ENCODE measurements at places on chromosomes 1 and 21.
A peak's percentile ranks its signal among the peaks of the same experiment; 100 is the strongest.

DNA sequence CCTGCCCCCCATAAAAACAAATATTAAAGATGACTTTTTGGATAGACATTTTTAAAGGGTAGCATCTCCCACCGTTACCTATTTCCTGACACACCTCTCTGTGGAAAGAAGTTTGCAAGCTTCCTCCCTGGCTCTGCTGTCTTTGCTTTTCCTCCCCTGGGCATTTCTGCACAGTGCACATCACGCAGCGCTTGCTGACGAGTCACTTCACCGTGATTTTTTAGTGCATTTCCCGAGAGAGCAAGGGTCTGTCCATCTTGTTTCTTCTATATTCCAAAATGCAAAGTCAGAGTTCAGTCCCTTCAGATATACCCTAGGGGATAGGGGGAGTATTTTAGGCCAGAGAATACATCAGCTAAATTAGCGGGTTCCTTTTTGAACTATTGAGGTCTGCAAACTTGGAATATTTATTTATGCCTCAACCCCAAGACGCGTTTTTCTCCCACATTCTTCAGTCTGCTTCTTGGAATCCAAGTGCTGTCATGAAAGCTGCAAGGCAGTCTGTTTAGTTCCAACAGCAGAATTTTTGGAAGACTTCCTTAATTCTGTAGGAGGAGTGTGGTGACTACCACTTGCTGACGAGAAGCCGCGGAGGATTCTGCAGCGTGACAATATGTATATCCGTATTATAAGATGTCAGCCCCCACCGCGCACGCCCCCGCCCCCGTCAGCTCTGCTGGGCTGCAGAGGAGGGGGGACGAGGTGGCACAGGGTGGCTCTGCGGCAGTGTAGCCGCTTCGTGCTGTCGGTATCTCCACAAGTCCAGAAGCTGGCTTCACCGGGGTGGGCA, 22.4 kb downstream of the SMYD2 start:
- no peaks in the 10 kb centered on the region for H3K27me3 ChIP-seq
- H3K36me3 ChIP-seq = no peaks in the 10 kb centered on the region
- H3K4me1 ChIP-seq = no peaks in the 10 kb centered on the region
- DNase-seq = no peak
- H3K4me3 ChIP-seq = no peak overlapping the region

GRCh38 chr1:230568008-230568407, 74.3 kb upstream of the COG2 start:
- no peak overlapping the region for H3K4me3 ChIP-seq
- no peaks in the 10 kb centered on the region for H3K36me3 ChIP-seq
- DNase-seq = no peak
- no peaks in the 10 kb centered on the region for H3K4me1 ChIP-seq

DNA sequence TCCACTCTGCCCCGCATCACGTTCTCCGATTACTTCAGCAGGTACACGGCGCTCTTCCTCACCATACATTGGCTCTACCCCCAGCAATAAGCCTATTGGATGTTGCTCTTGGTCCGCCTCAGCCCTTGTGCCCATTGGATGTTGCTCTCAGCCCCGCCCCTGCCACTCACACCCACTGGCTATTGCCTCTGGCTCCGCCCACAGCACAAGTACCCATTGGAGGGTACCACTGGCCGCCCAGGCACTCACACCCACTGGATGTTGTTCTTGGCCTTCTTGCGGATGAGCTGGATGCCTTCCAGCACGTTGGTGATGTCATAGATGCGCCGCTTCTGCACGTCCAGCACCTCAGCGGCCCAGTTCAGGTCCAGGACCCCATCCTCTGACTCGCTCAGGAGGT, 9.4 kb downstream of the E2F2 start:
- H3K36me3 ChIP-seq = no peaks in the 10 kb centered on the region
- no peak for DNase-seq

GRCh38 chr1:184075055-184076029, 23.8 kb downstream of the TSEN15 start:
- no peaks in the 10 kb centered on the region for H3K27me3 ChIP-seq
- H3K36me3 ChIP-seq = no peaks in the 10 kb centered on the region
- no peak overlapping the region for H3K27ac ChIP-seq
- H3K4me3 ChIP-seq = no peak overlapping the region
- DNase-seq = no peak

DNA sequence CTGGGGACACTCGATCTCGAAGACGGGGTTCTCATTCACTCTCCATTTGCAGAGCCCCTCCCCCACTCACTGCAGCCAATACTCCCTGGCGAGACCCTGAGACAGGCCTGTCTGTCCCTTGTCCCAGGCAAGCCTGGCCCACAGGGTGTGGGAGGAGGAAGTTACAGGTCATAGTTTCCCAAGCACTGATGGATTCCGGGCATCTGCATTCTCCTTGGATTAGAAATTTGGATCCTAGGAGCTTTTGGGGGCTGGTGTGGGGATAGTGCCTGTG, 11.3 kb downstream of the WNT3A start:
- no peak overlapping the region for H3K27ac ChIP-seq
- no peaks in the 10 kb centered on the region for H3K36me3 ChIP-seq
- no peak overlapping the region for H3K4me3 ChIP-seq
- no peak for DNase-seq
- no peaks in the 10 kb centered on the region for H3K27me3 ChIP-seq

DNA sequence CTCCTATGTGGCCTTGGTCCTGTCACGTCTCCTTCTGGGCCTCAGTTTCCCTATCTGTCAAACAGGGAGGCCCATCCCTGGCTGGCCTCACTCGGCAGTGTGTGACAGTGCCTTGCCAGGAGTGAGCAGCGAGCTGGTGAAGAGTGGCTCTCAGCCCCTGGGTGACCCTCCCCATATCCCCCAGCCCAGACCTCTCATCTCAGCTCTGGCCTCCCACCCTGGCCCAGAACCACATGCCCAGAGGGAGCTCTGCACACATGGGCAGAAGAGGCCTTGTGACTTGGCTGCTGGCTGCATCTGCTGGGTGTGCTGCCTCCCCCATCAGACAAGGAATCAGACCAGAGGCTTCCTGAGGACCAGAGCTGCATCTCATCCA, 19.5 kb upstream of the PADI1 start:
- H3K36me3 ChIP-seq = no peaks in the 10 kb centered on the region
- no peak for DNase-seq
- H3K27me3 ChIP-seq = no peaks in the 10 kb centered on the region
- H3K4me1 ChIP-seq = peaks cover 32% of the 10 kb centered on the region
- H3K4me3 ChIP-seq = no peak overlapping the region
- H3K27ac ChIP-seq = peak overlapping the region; percentile 89

Measured in Panc1 (cell line).